ENCODE measurements at places on chromosomes 3 and 15. TPM values are rescaled to one million over a fixed set of nuclear protein-coding genes. Genes with fewer than 3 reads are reported as not detected.

P3H2 gene
- total RNA-seq, result 36.3 TPM

PPARG gene
- total RNA-seq, result 8.4 TPM

CKMT1A gene
- total RNA-seq, result 22.2 TPM

SNRPN gene
- 44.6 TPM for total RNA-seq

CD96 gene
- total RNA-seq, result 0.55 TPM

MOBP gene
- total RNA-seq, result 0.11 TPM

DUOXA2 gene
- total RNA-seq, result not detected

CHAC1 gene
- 13.6 TPM for total RNA-seq

TRAIP gene
- total RNA-seq, result 1.1 TPM

FAM174B gene
- 12.7 TPM for total RNA-seq

ROPN1B gene
- 4.0 TPM for total RNA-seq

STIMATE gene
- 20.7 TPM for total RNA-seq

ZNF710 gene
- 33.6 TPM for total RNA-seq

SLC9C1 gene
- not detected for total RNA-seq

SLC24A5 gene
- total RNA-seq, result 4.8 TPM

TLNRD1 gene
- total RNA-seq, result 7.3 TPM

PARP3 gene
- 10.5 TPM for total RNA-seq

C3orf22 gene
- not detected for total RNA-seq

ST3GAL6 gene
- total RNA-seq, result 19.8 TPM

CDHR4 gene
- total RNA-seq, result 0.36 TPM

GABRR3 gene
- total RNA-seq, result not detected

SUSD5 gene
- 2.6 TPM for total RNA-seq

LHFPL4 gene
- total RNA-seq, result 0.05 TPM

MUSTN1 gene
- total RNA-seq, result 13.1 TPM

PGBD4 gene
- 1.5 TPM for total RNA-seq

Measured in lower leg skin (tissue), 4 donors.